ENCODE measurements at places on chromosomes 2 and 18.

DNA sequence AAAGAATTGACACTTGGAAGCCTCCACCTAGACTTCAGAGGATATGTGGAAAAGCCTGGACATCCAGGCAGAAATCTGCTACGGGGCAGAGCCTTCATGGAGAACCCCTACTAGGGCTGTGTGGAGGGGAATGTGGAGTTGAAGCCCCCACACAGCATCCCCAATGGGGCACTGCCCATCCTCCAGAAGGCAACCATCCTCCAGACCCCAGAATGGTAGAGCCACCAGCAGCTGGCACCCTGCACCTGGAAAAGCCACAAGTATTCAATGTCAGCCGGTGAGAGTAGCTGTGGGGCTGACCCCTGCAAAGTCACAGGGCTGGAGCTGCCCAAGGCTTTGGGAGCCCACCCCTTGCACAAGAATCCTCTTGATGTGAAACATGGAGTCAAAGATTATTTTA, 53.6 kb upstream of the SNTG2 start:
- no peak for DNase-seq

GRCh38 chr2:69452687-69453086, 15.5 kb upstream of the NFU1 start:
- no peak for DNase-seq

- no peak for DNase-seq
Measured at GRCh38 chr2:62343636-62344337, 147.9 kb downstream of the B3GNT2 start.

- no peak for DNase-seq
Measured at GRCh38 chr2:94997981-94998930, 27.3 kb upstream of the MAL start.

DNA sequence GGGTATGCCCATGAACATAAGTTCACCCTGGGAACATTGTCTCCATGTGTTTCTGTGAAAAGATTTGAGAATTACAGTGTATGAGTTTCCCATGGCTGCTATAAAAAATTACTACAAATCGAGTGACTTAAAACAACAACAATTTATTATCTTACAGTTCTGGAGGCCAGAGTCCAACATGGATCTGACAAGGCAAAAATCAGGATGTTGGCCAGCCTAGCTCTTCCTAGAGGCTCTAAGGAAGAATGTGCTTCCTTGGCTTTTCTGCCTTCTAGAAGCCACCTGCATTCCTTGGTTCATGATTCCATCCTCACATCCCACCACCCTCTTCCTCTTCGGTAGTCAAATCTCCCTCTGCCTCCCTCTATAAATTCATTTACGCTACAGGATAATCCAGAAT, 38.6 kb downstream of the FAM124B start:
- DNase-seq, result no peak

- DNase-seq, result no peak
Measured at GRCh38 chr2:102166189-102166845, 20.5 kb upstream of the IL1RL2 start.

GRCh38 chr2:11405599-11406266, 60.2 kb downstream of the E2F6 start:
- DNase-seq, result no peak

DNA sequence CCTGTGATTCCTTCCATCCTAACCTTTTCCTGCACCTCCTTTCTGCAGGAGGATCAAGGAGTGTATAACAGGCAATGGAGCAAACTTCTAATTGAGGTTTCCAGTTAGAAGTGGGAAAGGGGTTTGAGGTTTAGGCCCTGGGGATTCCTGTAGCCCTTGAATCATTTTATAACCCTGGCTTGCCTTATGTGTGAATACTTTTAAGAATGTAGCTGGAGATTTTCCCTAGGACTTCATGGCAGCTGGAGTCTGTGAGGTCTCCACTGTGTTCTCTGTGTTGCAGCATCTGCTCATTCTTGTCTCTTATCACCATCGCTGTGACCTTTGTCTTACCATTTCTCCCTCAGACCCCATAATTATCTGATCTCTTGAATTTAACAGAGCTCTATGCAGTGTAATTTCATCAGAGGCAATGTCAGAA, 370.2 kb upstream of the SLC14A2 start:
- DNase-seq, result no peak

DNA sequence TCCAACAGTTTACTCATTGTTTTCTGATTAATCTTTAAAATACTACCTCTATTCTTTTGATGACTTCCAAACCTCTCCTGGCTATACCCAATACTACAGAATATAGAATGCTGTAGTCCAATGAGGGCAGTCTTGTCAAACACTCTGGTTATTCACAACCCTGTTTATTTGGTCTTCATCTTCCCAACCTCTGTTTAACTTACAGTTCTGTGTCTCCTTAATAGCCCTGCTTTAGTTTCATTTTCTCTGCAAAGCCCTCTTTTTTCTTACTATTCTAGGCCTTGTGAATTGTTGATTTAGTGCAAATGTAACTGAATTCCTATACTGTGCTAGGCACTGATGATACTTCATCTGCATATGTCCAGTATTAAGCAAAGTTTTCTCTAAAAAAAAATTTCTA, 40.0 kb downstream of the ACVR2A start:
- no peak for DNase-seq

DNA sequence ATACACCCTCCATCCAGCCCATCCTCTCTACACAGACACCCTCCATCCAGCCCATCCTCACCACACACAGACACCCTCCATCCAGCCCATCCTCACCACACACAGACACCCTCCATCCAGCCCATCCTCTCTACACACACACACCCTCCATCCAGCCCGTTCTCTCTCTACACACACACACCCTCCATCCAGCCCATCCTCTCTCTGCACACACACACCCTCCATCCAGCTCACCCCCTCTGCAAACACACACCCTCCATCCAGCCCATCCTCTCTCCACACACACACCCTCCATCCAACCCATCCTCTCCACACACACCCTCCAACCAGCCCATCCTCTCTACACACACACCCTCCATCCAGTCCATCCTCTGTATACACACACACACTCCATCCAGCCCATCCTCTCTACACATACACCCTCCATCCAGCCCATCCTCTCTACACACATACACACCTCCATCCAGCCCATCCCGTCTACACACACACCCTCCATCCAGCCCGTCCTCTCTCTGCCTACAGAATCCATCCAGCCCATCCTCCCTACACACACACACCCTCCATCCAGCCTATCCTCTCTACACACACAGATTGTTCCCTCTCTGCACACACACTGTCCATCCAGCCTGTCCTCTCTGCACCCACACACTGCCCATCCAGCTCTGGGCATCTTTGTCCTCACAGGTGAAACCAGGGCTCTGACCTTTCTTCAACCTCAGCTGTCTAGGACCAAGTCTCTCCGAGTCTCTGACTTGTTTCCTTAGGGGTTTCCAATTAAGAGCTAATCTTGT, 81.2 kb downstream of the EIPR1 start:
- DNase-seq, result no peak

- no peak for DNase-seq
Measured at GRCh38 chr18:48481092-48481491, 57.7 kb upstream of the CTIF start.

DNA sequence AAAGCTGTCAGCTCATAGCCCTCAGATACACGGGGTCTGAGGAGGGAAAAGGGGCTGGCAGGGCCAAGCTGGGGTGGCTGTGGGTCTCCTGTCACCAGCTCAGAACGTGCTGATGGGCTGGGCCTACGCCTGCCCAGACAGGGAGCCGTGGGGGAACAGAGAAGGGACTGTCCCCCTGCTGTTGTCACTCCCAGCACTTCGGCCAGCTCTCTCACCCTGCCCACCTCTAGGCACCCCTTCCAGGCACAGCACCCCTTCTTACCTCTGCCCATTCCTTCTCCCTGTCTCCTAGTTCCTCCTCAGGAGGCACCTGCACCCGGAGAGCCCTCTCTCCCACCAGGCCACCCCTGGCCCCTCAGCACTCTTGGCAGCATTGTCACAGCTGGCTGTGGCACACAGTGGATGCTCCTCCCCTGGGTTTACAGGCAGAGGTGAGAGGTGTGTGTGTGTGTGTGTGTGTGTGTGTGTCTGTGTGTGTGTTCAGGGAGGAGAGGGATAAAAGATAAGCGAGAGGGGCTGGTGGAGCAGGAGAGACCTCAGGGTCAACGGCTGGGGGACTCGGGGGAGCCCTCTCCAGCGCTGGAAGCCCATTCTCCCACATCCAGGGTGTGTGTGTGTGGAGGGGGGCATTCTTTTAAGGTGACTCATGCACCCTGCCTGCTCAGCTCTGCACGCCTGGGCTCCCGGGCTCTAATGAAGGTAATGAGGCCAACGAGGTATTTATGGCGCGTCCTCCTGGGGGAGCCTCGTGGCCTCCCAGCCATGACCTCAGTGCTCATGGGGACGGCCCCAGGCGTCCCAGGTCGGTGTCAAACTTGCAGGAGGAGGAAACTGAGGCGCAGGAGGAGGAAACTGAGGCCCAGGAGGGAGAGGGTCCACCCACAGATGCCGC, 66.1 kb upstream of the SMAD7 start:
- DNase-seq, result no peak

DNA sequence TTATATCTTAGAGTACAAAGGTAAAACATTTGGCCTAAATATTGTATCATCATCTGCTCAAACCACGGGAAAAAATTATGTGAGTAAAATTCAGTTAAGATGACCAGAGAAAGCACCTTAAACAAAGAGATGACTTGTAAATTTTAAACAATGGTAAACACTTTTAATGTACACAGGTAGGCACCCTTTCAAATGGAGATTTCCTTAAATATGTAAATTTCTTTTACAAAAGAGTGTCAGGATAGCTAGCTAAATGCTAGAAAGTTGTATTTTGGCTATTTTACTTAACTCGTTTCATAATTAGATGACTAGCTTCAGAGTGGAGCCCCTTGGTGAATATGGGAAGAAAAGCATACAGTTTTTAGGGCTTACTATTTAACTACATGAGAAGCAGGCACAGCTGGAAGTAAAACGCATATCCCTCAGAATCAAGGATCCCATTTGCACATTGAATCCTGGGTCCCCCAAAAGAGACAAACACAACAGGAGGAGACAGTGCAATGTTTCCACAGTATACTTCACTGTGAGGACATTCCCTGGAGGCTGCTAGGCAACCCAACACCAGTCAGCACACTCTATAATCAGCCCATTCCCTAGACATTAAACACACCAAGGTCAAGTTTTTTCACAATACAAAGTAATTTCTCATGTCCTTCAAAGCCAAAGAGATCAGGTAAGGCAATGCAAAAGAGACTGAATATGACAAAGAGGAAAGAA, 1154.4 kb downstream of the DPP10 start:
- DNase-seq, result peak; percentile 27

DNA sequence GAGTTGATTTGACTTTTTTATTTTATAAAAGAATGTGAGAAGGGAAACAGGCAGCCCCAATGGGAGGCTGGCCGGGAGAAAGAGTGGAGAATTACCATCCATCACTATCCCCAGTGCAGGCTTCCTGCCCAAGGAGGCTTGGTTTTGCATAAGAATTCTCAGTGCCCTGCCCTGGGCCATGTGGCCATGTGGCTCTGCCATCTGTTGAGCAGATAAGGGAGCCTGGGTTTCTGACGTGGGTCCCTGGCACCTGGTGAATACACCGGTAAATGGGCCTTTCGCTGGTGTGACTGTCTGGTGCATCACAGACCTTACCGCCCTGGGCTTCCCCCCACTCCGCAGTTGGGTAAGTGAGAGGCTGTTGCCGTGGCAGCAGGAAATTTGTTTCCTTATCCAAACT, 54.5 kb upstream of the TMEM163 start:
- no peak for DNase-seq

DNA sequence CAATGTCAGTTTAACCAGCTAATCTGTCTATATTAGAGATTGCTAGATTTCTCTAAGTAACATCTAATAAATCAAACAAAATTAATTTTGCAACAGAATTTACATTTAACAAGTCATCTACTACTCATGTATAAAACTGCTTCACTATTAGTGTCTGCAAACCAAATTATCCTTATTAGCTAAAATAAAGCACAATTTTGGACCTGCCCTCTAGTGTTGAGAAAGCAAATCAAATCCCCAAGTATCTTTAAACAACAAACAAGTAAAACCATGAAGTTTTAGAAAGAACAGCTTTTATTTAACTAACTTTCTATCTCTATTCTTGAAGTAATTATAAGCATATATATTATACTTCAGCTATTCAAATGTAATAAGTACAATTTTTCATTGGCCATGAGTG, 113.1 kb upstream of the SP3 start:
- DNase-seq, result no peak

DNA sequence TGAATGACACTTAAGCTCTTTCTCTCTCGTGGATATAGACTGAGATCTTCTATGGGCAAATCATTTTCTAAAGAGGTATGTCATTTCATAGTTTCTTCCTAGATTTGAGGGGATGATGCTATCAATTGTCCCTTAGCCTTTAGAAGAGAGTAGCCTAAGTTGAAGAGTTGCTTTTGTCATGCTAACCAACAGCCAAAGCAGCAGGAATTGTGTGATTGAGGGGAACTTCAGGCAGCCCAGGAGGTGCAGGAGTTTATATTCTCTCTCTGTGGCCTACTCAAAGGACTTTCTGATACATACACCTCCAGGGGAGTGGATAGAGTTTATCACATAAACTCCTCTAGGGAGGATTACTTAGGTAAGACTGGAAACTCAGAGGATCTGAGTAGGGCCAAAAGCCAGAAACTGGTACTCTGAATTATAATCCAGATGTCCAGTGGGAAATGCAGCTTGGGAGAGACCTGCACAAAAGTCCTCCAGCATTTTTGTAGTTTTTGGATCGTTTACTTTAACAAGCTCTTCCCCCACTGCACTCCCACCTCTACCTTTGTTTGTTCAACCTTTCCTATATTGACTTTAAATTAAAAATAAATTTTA, 150.7 kb upstream of the CCDC68 start:
- peak; percentile 18 for DNase-seq

GRCh38 chr2:168293766-168294165, 46.4 kb upstream of the STK39 start:
- no peak for DNase-seq

DNA sequence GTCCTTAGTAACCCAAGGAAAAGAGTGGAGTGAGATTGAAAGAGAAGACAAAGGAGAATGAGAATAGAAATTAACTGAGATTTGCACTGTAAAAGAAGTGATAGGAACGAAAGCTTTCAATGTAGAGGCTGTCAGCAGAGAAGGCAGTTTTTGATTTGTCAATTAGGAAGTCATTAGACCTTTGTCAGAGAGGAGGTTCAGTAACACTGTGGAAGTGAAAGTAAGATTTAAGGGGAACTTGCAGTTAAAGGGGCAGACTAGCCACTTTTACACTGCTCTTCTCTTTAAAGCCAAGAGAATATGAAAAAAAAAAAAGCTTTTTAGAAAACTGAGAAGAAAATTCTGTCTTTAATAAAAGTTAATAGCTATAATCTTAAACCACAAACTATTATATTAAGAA, 11.5 kb upstream of the KYNU start:
- DNase-seq, result no peak

DNA sequence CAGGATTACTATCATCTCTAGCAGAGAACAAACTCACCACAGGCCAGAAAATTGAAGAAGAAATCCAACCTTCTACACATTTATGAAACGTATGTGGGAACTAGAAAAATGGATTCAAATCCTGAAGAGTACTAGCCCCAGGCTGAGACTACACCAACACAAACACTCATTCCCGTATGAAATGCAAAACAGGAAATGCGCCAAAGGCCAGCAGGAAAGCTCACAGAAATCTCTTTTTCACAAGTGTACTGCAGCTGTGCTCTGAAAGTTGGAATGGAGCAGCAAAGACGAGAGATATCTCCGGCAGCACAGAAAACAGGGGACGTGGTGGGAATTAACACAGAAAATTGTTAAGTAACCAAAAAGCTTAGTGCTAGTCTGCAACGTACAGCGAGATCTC, 913.5 kb downstream of the TDRD15 start:
- no peak for DNase-seq

GRCh38 chr2:186714611-186715010, 20.8 kb downstream of the FAM171B start:
- no peak for DNase-seq

GRCh38 chr2:181300600-181301291, 156.4 kb upstream of the ITGA4 start:
- no peak for DNase-seq
